ENCODE measurements at places on chromosomes 4 and X.

GRCh38 chrX:78314561-78314960, 12.8 kb downstream of the CYSLTR1 start:
- no peak for DNase-seq

DNA sequence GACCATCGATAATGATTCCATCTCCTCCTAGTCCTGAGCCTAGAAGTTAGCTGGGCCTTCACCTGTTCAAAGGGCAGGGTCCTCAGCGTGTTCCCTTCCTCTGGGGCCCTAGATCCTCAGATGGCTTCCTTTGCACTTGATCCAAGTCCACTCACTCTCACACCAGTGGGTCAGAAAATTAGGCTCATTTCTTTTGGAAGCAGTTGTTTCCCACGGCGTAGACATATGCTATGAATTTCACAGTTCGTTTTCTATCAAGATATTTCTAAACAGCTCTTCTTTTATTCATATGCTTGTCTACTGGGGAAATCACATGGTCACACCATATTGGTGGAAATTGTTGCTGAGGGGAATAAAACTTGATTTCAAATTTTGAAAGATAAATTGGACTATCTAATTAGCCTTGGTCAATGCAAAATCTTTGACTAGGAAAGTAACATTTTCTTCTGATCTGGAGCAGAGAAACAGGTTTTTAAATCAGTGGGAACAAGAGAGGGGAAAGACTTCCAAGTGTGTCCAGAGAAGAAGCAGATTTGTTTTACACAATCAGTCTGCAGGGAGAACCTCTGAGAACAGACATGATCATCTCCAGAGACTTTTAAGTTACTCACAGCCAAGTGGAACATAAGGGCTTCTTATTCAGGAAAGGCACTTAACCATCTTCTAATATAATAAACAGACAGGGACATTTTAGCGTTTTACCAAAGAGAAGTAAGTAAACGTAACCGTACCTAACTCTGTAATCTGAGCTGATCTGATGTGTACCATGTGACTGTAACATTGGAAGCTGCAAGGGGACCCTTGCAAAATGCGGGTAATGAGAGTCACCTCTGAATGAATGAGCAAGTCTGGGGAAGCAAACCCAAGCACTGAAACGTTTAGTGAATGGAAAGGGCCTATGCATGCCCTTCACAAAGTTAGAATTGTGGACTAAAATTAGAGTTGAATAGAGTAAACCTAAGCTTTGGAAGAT, 455.7 kb upstream of the FAT1 start:
- DNase-seq = no peak

DNA sequence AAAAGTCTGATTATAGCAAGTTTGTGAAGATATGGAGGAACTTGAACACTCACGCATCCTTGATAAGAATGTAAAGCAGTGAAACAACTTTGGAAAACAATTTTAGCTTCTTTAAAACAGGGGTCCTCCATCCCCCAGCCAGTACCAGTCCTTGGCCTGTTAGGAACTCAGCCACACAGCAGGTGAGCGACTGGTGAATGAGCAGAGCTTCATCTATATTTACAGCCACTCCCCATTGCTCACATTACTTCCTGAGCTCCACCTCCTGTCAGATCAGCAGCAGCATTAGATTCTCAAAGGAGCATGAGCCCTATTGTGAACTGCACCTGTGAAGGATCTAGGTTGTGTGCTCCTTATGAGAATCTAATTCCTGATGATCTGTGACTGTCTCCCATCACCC, 530.3 kb upstream of the PRKX start:
- DNase-seq = no peak

- DNase-seq = no peak
Observed at GRCh38 chrX:120315776-120316175, 4.5 kb upstream of the TMEM255A start.

GRCh38 chrX:101417981-101418841, 10.2 kb downstream of the HNRNPH2 start:
- DNase-seq = no peak

DNA sequence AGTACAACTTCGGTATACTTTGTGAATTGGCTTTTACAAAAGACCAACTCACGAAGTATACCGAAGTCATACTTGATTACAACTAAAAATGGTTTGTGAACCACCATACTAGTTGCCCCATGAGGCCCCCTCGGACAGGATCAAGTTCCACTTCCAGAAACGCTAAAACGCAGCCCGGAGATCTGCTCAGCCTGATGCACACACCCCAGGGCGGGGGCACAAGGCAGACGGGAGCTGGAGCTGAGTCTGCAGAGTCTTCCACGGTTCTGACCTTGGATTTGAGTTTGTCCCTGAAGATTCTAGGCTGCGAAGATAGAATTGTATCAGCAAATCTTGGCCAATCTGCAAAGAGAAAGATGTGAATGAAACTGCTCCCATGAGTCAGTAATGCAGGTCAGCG, 118.1 kb downstream of the SORCS2 start:
- DNase-seq = no peak

- DNase-seq = no peak
Observed at GRCh38 chr4:41307638-41308037, 50.9 kb downstream of the UCHL1 start.

GRCh38 chr4:168995537-168996295, 14.3 kb downstream of the CBR4 start:
- DNase-seq = no peak

- no peak for DNase-seq
Observed at GRCh38 chrX:12955882-12956703, 18.8 kb upstream of the TMSB4X start.

DNA sequence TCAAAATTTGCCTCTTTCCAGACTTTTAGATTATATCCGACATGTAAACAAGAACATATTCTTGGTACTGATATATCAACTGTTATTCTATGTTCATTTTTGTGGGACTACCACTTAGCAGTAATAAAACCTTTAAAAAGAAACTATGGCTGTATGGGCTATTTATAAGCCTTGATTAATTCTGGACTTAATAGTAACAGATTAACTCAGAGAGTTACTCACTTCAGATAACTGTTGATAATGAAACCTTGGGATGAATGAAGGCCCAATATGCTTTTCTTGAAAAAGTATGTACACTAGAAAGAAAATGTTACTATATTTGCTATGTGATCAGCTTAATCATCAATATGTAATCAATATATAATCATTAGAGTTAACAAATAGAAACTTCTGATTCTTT, 595.9 kb upstream of the BOD1L1 start:
- DNase-seq = no peak

DNA sequence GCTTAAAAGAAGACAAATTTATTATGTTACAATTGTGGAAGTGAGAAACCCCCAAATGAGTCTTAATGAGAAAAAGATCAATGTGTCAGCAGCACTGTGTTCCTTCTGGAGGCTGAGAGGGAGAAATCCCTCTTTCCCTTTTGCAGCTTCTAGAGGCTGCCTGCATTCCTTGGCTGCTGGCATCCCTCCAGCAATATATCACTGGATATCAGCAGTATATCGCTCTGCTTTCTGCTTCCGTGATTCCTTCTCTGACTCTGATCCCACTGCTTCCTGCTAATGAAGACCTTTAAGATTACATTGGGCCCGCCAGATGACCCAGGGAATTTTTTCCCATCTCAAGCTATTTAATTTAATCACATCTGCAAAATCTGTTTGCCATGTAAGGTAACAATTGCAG, 1008.0 kb downstream of the RAPGEF2 start:
- no peak for DNase-seq

Measured in NCI-H1048 (cell line).